ENCODE measurements at places on chromosomes 5 and 9.

GRCh38 chr9:131253891-131254491 lies 22.3 kb downstream of the FAM78A start:
- DNase-seq: no peak

GRCh38 chr9:96856363-96857286 lies 2.3 kb upstream of the ZNF782 start:
- DNase-seq: peak; percentile 54

DNA sequence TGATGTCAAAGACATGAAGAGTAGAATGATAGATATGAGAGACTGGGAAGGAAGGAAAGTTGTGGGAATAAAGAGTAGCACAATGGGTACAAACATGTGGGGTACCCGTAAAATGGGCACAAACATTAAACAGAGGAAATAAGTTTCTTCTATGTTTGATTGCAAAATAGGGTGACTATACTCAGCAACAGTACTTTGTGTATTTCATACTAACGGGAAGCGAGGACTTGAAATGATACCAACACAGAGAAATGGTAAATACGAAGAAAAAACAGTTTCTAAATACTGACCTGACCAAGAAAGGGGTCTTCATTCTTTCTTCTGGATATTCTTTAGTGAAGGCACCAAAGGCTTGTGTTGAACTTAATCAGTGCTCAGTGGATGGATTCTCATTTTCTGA lies 31.1 kb downstream of the ATP6V0E1 start:
- DNase-seq: no peak

DNA sequence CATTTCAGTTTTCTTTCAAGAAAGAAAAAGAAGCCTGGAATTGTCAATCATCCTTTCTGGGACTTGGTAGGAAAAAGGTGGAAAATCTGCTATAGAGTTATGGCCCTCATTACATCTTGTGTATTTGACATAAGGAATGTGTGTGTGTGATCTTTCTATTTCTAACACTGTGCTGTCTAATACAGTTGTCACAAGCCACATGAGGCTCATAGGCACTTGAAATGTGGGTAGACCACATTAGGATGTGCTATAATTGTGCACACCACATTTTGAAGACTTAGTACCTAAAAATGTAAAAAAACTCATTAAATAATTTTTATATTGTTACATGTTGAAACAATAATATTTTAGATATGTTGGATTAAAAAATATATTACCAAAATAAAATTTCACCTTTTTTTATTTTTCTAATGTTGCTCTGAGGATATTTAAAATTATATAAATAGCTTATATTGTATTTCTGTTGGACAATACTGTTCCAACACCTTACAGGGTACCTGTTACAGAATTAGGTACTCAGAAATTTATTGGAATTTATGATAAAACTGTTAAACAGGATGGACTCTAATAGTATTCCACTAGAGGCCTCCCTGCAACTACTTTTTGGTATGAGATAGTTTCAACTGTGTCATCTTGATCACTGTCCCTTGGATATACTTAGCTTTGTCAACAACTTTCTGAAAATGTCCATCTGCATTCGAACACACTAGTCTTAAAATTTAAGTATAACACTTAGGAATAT lies 18.4 kb downstream of the MSANTD3 start:
- no peak for DNase-seq

DNA sequence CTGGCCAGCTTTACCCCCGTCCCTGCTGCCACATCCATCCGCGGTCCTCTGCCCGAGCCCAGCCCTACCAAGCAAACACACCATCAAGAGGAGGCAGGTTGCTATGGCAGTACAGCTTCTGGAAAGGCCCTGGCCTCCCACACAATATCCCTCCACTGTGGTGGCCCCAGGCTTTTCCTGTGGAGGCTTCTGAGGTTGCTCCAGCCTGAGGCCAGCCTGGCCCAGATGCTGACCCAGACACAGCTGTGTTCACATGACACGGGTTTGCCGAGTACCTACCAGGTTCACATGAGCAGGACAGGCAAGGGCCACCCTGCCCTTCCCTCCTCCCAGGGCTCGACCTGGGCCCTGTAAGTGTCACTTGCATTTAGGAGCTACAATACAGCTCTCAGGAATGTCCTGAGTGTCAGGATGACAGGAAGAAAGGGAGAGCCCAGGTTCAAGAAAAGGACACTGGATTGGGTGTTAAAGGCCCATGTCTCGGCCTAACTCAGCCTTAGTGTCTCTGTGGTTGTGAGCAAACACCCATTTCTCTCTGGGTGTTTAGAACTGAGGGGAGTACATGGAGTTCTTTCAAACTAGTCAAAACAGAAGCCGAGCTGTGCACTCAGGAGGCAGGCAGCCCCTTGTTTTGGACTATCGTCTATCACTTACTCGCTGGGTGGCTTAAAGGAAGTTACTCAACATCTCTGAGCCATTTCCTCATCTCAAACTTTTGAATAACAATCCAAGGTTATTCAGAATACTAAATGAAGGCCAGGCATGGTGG lies 40.2 kb downstream of the NAIF1 start:
- DNase-seq: no peak

Data from stimulated activated CD8-positive, alpha-beta memory T cell treated with anti-CD3 and anti-CD28 coated beads, Interleukin-2, amount 100 ng/mL, for 1 hour (primary cell).